ENCODE measurements at places on chromosomes 12 and 14.

- no peak for DNase-seq
These were observed 10.9 kb downstream of the NOC4L start for GRCh38 chr12:132154941-132155770.

- DNase-seq, result no peak
These were observed 76.4 kb upstream of the FOXN3 start for GRCh38 chr14:89493406-89493805.

DNA sequence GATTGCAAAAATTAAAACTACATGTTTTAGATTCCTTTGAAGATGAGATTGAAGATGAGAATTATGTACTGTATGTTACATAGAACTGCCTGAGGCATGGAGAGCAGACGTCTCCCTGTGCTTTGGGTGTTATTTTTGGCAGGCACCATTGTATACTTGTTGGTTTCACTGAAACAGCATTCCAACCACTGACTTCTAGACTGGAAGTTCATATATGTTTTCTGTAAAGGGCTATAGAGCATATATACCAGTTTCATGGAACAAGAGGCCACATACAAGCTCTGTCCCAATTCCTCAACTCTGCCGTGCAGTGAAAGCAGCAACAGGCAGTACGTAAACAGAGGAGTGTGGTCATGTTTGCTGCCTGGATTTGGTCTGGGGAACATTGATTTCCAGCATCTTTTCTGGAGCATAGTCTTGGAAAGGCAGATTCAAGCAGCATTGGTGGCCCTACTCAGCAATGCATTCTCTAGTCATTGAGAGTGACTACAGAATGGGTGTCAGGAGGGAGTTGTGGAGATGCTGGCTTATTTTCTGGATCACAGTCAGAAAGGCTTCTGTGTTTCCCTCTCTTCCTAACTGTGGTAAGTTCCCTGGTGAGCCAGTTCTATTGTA is 57.6 kb upstream of the CNTN1 start:
- DNase-seq, result no peak

- DNase-seq, result no peak
These were observed 87.6 kb downstream of the SEC23A start for GRCh38 chr14:39015360-39015961.

GRCh38 chr12:126770188-126770587 is 1496.8 kb upstream of the TMEM132C start:
- DNase-seq, result no peak

DNA sequence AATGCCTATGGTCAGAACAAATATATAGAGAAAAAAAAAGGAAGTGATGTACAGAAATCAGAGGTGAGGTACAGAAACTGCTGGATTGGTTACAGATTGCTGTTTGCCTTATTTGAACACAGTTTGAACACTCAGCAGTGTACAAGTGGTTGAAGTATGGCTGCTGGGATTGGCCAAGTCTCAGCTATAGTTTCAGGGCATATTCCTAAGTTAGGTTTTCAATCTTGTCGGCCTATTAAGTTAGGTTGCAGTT is 146.4 kb downstream of the LLPH start:
- no peak for DNase-seq

GRCh38 chr14:61588419-61588901 is 106.9 kb upstream of the HIF1A start:
- DNase-seq, result no peak

DNA sequence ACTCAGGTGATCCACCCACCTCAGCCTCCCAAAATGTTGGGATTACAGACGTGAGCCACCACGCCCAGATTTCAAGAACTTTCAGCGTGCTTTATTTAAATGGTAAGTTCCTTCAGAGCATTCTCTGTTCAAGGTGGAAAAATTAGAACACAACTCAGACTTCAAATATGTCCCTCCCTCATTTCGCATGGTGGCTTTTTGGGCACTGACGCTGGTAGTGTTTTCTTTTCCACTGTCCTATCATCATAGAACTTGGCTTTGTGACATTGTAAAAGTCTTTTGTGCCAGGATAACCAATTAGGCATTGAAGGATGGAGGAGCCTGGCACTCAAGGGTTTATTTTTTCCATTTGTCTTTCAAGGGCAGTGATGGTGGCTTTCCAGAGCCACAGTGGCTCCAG is 190.8 kb downstream of the NUAK1 start:
- DNase-seq, result no peak

DNA sequence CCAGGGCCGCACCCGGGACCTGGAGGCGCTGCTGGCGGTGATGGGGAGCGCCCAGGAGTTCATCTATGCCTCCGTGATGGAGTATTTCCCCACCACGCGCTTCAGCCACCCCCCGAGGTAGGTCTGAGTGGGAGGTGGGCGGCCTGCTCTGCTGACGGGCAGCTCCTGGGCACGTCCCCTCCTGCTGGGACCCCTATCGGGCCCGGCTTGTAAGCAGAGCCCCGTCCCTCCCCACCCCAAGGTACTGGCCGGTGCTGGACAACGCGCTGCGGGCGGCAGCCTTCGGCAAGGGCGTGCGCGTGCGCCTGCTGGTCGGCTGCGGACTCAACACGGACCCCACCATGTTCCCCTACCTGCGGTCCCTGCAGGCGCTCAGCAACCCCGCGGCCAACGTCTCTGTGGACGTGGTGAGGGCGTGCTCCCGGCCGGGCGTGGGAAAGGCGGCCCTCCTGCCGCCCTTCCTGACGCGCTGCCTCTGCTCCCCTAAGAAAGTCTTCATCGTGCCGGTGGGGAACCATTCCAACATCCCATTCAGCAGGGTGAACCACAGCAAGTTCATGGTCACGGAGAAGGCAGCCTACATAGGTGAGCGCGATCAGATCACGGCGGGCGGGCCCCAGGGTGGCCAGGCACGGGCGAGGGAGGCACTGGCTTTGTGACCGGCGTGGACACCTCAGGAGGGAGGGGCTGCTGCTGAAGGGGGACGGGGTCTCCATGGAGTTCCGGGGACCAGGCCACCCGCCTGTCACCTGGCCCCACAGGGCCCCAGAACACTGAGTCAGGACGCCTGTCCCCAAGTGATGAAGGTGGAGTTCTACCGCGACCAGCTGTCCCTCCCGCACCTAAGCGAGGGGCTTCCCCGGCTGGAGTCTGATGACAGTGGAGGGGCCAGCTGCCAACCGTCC is 7.3 kb downstream of the PLD4 start:
- DNase-seq, result no peak

- DNase-seq, result no peak
These were observed 4.1 kb downstream of the TEP1 start for GRCh38 chr14:20409226-20409625.

Measured in stimulated activated effector memory CD8-positive, alpha-beta T cell treated with anti-CD3 and anti-CD28 coated beads, Interleukin-12 subunit alpha, Interleukin-12 subunit beta, amount 100 ng/mL, for 72 hours (primary cell).